ENCODE measurements at places on chromosomes 4 and X.

GRCh38 chr4:14871676-14872430, 130.4 kb upstream of the CPEB2 start:
- no peak for DNase-seq

GRCh38 chr4:54543088-54543795, 114.5 kb upstream of the KIT start:
- no peak for DNase-seq

DNA sequence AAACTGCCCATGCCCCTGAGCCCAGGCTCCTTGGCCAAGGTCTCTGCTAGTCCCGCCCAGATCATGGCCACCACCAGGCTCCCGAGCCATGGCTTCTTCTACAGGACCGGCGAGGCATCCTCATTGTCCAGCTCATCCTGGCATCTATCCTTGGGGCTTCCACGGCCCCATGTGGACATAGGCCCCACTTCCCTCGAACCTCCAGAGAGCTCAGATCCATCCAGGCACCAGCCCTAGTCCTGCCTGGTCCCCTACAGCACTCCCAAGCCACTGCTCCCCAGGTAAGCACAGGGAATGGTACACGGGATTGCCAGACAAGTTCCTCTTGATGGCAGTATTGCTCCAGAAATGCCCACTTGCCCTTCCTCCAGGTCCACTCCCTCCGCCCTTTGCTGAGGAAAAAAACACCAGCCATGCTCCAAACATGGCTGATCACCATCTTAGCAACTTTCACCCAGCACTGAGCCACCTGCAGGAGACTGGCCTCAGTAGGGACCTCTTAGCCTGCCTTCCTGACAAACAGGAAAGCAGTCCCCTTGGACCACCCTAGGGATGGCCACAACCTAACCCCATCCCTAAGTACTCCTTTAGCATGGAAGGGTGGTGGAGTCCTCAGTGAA, 272.1 kb upstream of the AGTR2 start:
- DNase-seq: no peak

DNA sequence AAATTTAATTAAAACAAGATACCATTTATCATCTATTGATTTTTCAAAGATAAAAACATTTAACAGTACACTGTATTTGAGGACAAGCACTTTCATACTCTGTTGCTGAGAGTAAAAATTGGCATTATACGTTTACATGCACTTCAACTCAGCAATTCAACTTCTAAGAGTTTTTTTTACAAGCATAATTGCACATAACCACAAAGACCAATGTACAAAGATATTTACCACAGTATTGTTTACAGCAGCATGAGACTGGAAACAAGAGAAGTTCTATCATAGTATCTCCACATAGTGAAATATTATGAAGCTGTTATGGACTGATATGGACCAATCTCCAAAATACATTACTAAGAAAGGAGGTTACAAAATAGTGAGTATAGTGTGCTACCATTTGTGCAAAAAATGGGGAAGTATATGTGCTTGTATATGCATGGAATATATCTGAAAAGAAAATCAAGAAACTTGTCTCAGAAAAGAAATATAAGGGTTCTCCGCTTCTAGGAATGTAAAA, 10.9 kb downstream of the GAB3 start:
- no peak for DNase-seq

DNA sequence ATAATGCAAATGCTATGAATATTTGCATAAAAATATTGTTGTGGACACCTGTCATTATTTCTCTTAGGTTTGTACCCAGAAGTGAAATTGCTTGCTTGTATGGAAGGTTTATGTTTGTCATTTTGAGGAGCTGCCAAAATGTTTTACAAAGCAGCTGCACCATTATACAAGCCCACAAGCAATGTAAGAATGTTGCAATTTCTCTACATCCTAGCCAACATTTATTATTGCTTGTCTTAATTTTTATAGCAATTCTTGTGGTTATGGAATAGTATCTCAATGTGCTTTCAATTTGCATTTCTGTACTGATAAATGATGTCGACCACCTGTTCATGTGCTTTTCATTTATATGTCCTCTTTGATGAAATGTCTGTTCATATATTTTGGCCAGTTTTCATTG, 18.7 kb upstream of the RBMX start:
- no peak for DNase-seq

- no peak for DNase-seq
Measured at GRCh38 chr4:110034026-110034393, 121.3 kb downstream of the EGF start.

DNA sequence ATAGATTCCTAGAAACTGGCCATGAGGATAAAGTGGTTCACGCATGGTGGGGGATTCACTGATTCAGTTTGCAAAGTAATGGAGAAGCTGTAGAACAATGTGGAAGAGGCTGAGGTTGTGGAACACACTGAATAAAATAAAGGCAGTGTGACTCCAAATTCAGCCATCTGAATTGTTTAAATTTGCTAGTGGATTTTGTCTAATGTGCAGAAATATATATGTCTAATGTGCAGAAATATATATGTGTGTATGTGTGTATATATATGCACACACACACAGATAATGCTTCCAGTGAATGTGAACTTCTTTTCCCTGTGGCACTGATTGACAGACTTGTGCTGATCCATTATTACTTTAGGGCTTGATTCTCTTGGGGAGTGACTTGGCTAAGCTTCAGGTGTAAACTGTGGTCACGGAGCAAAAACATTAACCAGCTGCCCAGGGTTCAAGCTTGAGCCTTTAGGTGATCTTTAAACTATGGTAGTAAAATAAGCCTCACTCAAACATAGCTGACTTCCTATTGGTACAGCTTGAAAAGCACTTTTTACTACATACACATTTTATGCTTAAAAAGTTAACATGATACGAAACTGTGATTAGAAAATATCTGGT, 3.5 kb downstream of the STBD1 start:
- no peak for DNase-seq

DNA sequence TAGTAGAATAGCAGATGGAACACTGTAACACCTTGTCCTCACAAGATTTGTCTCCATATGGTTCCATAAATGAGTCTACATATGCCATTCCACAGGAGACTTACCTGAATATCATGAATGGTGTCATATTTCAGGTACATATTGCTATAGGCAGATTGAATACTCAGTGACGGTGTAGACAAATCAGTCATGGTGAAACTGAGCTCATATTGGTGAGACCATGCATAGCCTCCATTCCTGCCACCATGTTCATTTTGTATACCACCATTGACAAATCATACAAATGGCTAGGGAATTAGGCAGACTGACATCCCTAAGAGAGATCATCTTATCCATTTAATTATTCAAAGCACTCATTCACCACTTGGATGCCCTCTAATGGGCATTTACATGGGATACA, 38.0 kb upstream of the SPP1 start:
- DNase-seq: no peak

DNA sequence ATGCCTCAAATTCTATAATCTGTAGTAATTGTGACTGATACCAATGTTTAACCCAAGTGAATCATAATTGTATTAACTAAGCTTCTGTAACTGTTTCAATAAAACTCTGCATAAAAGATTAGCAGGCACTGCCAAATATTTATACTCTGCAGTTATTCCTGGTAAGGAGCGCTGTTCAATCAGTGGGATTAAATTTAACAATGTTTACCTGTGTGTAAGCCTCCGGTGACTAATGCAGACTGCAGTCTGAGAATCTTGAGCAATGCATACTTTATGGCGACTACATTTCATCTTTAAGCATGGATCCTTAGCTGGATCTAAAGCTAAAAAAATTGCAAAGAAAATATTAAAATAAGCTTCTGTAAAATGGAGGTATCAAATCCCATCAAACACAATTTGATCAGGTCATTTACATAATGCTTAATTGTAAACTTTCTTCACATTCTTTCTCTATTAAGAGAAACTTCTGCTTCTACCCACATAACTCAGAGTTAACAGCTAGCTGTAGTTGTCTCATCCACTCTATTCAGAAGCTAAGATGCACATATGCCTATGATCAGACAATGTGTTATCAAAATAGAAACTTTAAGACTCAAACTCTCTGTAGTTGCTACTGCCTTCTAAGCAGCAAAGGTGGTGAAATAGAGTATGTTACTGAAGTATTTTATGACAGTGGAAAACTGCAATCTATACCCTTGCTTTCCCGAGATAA, 234.0 kb downstream of the SPOCK3 start:
- DNase-seq: no peak

- DNase-seq: no peak
Measured at GRCh38 chr4:94452476-94453371, 982 bp downstream of the PDLIM5 start.

GRCh38 chrX:129686422-129686948, 31.7 kb upstream of the APLN start:
- no peak for DNase-seq

DNA sequence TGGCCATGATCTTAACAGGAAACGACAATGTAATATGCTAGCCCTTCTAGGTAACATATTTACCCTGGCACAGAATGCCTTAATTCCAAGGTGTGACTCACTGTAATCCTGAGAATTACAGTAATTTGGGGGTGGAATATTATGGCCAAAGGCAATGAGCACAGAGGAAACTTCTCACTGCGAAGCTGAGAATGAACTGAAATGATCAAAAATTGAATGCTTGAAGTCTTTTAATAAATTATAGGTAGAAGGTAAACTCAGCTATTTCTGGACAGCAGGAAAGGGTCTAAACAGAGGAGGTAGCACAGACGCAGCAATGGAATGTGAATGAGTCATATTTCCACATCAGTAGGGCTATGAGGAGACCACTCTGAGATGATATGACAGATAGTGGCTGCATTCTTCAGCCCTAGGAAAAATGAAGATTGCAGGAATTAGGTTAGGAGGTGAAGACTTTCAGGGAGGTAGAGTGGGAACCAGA, 312.6 kb downstream of the PACRGL start:
- no peak for DNase-seq

DNA sequence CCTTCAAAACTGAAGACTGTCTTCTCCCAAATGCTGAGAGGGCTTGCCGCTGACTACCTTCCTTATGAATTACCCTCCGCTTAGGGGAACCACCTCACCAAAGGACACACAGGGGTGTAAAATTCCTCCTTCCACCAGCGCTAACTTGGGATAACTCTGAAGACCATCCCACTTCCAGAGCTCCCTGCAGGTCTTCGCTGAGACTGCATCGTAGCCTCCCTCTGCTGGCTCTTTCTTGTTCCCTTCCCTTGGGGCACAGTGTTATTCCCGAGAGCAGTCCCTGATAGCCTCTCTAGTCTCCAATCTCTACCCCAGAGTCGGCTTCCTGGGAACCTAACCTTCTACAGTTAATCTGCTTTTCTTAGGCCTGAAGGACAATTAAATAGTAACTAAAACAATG, 725.5 kb upstream of the ATOH1 start:
- DNase-seq: no peak

DNA sequence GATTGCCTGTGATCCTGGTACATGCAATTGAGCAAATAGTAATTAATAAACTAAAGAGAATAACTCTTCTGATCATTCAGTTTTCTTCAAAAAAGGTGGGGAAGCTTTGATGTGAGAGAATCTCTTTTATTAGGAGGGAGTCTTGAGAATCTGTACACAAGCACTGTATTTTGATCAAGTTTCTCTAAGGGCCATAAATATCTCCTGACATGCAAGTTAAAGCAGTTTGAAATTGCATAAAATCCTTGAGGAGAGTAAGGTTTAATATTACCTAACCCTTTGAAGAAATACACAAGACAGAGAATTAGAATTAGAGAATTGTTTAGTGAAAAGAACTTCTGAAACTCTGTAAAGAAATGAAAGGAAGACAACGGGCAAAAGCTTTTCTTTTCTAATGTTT, 326.9 kb downstream of the FAT4 start:
- no peak for DNase-seq

DNA sequence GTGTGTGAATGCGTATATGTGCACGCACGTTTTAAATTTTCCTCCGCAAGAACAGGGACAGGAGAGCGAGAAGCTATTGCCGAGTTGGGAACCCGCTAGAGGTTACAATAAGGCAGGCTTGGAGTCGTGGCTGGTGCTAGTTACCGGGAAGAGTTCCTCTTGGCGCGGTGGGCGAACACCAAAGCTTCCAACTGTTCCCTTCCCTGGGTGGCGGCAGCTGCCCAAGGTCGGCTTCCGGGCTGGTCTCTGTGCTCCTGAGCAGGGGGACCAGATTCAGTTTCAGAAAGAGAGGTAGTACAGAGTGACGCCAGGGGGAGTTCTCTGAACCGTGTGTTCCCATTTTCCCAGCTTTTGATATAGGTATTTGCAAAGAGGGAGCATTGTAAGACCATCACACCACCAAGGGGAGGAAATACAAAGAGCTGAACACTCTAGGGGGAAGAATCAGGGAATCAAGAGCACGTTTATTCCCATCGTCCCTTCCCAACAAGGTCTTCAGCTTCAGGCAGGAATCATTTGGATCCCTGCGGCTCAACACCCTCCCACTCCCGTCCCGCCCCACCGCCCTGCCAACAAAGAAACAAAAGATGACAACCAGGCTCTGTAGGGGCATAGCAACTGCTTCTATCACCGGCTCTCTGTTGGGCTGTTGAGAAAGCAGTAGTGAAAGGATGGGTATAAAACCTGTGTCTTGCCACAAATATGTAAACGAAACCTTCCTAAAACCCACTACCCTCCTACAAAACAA, 113.6 kb upstream of the TEX13C start:
- no peak for DNase-seq

- DNase-seq: no peak
Measured at GRCh38 chr4:165124488-165124887, 11.8 kb upstream of the TMEM192 start.

- no peak for DNase-seq
Measured at GRCh38 chr4:146472404-146472803, 49.3 kb downstream of the SLC10A7 start.

- no peak for DNase-seq
Measured at GRCh38 chrX:108833993-108834392, 97.6 kb upstream of the IRS4 start.

GRCh38 chrX:107825698-107826237, at the start of gene MID2:
Gene MID2, plus strand, starts transcription at chrX:107825866. Its CDS starts 561 bp downstream, at chrX:107826427.
- DNase-seq: no peak

DNA sequence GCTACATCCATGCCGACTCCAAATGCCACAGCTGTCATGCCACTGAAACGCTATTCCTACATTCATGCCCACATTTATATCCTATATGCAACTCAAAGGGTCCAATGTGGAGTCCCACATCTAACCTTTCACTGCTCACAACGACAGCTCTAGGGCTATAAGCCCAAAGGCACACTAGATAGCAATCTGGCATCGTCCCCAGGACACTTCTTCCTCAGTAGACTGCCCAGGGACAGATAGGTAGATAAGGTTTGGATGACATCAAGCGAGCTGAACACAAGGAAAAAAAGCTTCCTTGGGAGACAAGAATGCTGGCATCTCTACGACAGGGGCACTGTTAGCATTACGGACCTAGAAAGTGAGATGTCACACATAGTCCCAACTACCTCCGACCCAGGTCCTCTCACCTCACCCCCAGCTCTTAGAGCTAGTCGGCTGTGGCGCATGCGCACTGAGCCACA, 685 bp downstream of the RAB9B start:
- no peak for DNase-seq

DNA sequence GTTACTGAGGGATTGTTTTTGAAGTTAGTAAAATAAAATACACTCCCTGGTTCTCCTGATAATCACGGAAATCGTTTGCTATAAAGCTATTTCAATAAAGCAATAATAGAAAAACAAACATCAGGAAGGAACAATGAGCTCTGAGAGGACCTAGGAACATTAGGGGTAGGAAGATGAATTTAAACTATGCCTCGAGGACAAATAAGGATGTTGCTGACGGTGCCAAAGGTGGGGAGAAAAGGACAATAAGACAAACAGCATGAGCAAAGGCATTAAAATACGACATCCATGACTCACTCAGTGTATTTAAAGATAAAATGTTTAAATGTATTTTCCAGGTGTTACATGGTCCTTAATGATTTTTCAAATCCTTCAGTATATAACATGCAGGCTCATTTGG, 110.3 kb downstream of the MTNR1A start:
- DNase-seq: no peak

- peak; percentile 16 for DNase-seq
Measured at GRCh38 chr4:186472948-186473347, 82.4 kb downstream of the MTNR1A start.
